AML-193 (cell line): ENCODE measurements at places on chromosomes 3 and 15.

- no peak for DNase-seq
Measured at GRCh38 chr15:68623301-68623892, 44.6 kb downstream of the CORO2B start.

- no peak for DNase-seq
Measured at GRCh38 chr3:123790254-123791072, 93.7 kb downstream of the MYLK start.

DNA sequence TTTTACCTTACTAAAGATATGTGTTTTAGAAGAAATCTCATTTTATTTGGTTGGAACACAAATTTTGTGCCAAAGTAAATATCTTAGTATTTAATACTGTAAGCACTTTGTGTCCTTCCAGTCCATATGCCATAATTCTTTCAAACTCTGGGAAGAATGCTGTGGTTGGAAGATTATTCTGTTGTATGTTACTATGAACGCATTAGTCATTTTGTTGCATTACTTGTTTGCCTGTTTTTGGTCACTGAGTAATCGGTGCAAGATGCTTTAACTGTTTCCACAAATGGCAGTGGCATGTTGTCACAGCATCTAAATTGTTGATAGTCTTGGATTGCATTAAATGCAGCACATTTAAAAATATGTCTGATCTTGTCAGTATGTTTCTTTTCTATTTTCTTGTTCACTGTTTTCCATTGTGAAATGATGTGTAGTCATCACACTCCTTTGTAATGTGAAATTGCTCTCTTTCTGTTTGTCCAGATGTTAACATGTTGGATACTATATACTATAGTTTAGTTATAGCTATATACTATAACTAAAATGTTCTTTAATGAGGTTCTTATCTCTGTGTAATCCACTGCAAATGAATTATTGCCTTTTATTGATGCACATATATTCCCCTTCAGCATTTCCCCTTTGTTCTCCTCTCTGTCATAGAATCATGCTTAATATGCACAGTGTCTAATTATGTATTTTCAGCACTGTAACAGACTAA, 89.9 kb upstream of the FLNB start:
- no peak for DNase-seq

DNA sequence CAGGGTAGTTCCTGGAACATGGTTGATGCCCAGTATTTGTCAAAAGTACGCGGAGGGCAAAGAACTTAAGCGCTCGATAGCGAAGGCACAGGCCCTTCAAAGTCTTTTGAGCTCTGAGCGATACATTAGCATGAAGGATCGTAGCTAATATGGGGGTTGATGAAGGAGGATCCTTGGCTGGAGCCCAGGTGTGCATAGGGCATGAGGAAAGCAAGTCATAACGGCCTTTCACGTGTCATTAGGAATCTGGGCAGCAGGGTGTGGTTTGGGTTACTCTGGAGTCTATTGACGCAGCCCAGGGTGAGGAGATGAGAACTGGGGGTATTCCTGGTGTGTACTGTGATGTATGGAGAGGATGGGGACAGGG, 31.7 kb downstream of the SPINK8 start:
- DNase-seq, result peak; percentile 63

DNA sequence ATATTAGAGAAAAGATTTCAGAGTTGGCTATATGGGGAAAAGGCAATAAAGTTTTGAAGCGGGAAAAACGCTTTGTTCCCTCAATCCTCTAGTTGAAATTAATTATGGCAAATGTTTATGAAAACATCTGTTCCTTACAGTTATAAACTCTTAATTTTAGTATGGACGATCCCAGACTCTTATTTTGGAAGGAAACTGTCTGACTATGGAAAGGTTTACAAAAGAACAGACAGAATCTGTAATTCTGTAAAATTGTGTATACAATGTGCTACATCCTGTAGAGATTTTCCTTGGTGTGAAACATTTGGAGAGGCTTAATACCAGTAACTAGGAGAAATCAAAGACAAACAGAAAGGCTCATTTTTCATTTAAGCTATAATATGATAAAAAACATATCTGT, 311.8 kb downstream of the TBC1D5 start:
- no peak for DNase-seq

DNA sequence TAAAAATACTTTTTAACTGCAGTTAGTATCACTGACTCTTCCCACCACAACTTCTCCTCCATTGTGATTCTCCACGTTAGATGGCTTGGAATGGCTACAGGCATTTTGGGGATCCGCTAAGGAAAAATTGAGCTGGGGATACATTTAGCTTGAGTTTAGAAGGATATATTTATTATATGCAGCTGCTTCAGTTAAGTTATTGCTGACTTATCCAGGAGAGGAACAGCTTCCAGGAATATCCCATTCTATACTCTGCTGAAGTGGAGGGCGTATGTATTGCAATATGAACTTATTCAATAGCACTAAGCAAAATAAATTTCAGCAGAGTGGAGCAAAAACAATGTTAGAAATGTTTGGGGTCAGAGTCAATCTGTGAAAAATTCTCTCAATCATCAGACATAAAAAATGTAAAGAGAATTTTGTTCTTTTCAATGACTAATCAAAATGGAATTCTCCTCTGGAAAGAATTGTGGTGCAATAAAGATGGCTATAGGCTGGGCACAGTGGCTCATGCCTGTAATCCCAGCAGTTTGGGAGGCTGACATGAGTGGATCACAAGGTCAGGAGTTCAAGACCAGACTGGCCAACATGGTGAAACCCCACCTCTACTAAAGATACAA, 84.7 kb downstream of the NCEH1 start:
- no peak for DNase-seq
